WTC11 (cell line): ENCODE measurements at places on chromosomes 12 and 14. TPM values are rescaled to one million over a fixed set of nuclear protein-coding genes. Genes with fewer than 3 reads are reported as not detected.

The SYT1 gene
- total RNA-seq, result 34.7 to 45.2 TPM (median 36.0 TPM) in 3 replicates

The MAP3K9 gene
- 28.0 to 29.6 TPM (median 29.4 TPM) in 3 replicates for total RNA-seq

The FSCB gene
- not detected in 3 replicates for total RNA-seq

The IRAK3 gene
- 0.70 to 0.92 TPM (median 0.89 TPM) in 3 replicates for total RNA-seq

The PHETA1 gene
- total RNA-seq, result 12.4 to 18.6 TPM (median 14.9 TPM) in 3 replicates

The SPTSSA gene
- total RNA-seq, result 21.7 to 24.5 TPM (median 22.5 TPM) in 3 replicates

The MUCL1 gene
- not detected in 3 replicates for total RNA-seq

The NTS gene
- 21.9 to 22.5 TPM (median 22.1 TPM) in 3 replicates for total RNA-seq

The MIS18BP1 gene
- 60.3 to 65.7 TPM (median 61.3 TPM) in 3 replicates for total RNA-seq

The PDE3A gene
- total RNA-seq, result 2.2 to 2.8 TPM (median 2.3 TPM) in 3 replicates

The STXBP6 gene
- 3.2 to 4.2 TPM (median 3.5 TPM) in 3 replicates for total RNA-seq

GRCh38 chr12:125065919-125066570, 810 bp downstream of the AACS start:
- 0 out of 2 replicates have a peak, but pooled peaks cover 3% of the 10 kb centered on the region for H3K27me3 ChIP-seq
- peaks cover 21% of the 10 kb centered on the region for H3K36me3 ChIP-seq
- peaks cover 47% of the 10 kb centered on the region for H3K4me1 ChIP-seq
- H3K27ac ChIP-seq, result peak overlapping the region; percentile 57; the same call in 1 of the 2 replicates
- DNase-seq, result no peak

DNA sequence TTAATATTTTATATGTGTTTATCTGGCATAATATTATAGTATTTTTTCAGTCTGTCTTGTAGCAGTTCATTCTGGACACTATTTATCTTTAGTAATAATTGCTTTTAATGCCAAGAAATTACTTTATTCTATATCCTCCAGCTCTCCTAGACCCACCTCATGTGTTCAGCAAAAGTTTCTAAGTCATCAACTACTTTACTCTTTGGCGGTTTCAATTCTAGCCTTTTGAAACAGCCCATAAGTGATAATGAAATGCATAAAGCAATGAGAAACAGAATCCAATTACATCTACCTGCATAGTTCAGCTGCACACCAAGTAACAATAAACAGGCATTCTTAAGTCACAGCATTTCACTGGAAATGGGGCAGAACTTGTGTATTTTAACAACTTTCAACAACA, 225.5 kb downstream of the SLC25A21 start:
- H3K27me3 ChIP-seq, result no peaks in the 10 kb centered on the region
- no peak overlapping the region for H3K27ac ChIP-seq
- no peak overlapping the region for H3K4me3 ChIP-seq

- no peak overlapping the region for H3K4me3 ChIP-seq
- no peak for DNase-seq
- no peaks in the 10 kb centered on the region for H3K36me3 ChIP-seq
- no peaks in the 10 kb centered on the region for H3K27me3 ChIP-seq
- peaks cover 4% of the 10 kb centered on the region; the same call in 1 of the 2 replicates for H3K4me1 ChIP-seq
Observed at GRCh38 chr12:85076688-85077430, 40.7 kb downstream of the LRRIQ1 start.

DNA sequence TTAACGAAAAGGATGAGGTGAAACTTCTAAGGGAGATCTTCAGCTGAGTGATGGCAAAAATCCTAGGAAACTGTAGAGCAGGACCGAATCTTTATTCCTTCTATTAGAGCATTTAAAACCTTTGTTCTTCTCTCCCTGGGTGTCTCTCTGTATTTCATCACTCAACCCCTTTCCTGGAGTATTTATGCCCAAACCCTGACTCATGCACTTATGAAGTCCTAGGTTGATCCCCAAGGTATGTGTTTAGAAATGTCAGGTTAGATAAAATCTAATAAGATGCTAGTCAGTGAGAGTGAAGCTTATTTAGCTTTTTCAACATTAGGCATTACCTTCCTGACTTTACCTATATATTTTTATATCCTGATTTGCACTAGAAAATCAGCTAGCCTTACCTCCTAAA, 239.8 kb upstream of the NPAS3 start:
- DNase-seq, result no peak
- H3K4me3 ChIP-seq, result no peak overlapping the region

DNA sequence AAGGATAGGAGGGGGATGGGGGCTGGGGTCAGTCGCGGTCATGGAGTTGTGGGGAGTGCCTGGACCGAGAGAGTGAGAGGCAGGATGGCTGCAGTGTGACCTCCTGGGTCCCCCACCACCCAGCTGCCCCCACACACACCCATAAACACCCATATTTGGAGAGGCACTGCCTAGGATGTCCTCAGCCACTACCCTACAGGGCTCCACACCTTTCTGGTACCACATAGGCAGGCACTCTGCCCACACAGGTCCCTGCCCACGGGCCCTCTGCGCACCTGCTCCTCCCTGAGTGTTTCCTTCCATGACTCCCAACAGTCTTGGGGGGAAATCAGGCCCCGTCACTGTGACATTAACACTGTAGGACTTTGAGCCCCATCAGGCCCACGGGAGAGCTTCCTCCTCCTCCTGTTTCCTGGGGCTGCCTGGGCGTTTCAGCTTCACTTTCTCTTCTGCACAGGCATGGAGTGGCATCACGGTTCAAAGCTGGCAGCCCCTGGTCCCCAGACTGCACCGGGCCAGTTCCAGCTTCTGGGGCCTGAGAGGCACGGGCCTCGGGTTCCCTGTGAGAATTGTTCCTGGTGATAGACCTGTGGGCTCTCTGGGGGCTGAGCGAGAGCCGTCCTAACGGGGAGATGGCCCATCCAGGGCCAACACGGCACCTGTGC, 207.0 kb upstream of the C14orf180 start:
- no peak overlapping the region for H3K27ac ChIP-seq
- peaks cover 4% of the 10 kb centered on the region; the same call in 1 of the 2 replicates for H3K4me1 ChIP-seq
- H3K36me3 ChIP-seq, result no peaks in the 10 kb centered on the region
- no peak overlapping the region for H3K4me3 ChIP-seq
- DNase-seq, result no peak

DNA sequence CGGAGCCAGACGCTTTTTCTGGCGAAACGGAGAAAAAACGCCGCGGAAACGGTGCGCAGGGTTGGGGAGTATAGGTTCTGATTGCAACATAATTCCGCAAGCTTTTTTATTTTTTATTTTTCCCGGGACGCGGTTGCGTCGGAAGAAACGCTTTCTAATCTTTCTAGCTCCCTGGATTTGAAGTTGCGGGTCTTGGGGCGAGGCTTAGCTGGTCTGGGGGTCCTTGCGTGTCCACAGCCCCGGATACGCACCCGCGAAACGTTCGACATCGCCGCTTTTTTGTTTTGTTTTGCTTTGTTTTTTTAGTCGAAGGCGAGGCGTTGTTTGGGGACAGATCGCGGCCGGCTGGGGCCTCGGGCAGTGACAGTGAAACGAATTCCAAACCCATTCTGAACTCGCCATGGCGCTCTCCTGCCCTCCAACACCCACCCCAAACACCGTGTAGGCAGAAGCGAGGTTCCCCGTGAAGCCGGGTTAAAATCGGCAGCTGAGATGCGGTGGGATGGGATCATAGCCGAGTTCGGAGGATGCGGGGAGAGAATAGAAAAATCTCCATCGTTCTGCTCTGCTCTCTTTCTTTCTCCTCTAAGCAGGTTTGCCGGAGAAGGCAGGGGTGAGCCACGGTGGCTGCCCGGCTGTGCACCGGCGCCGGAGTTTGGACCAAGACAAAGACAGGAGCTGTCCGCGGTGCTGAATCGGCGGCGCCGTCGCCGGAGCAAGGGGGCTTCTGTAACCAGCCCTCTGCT, 8.1 kb upstream of the LHX5 start:
- H3K27ac ChIP-seq, result no peak overlapping the region
- H3K4me3 ChIP-seq, result peak overlapping the region; percentile 76
- no peaks in the 10 kb centered on the region for H3K36me3 ChIP-seq
- H3K4me1 ChIP-seq, result peaks cover 74% of the 10 kb centered on the region

- H3K4me1 ChIP-seq, result peaks cover 27% of the 10 kb centered on the region
- H3K4me3 ChIP-seq, result no peak overlapping the region
Observed at GRCh38 chr12:39435531-39435930, 7.4 kb downstream of the KIF21A start.

GRCh38 chr12:67269633-67270573, 745 bp downstream of the CAND1 start:
- H3K27me3 ChIP-seq, result peaks cover 2% of the 10 kb centered on the region; the same call in 1 of the 2 replicates
- H3K4me1 ChIP-seq, result peaks cover 28% of the 10 kb centered on the region
- H3K27ac ChIP-seq, result peak overlapping the region; percentile 93
- peak; percentile 62 for DNase-seq

GRCh38 chr12:101767537-101767936, 28.3 kb upstream of the SYCP3 start:
- no peak for DNase-seq
- no peak overlapping the region for H3K27ac ChIP-seq
- no peak overlapping the region for H3K4me3 ChIP-seq
- no peaks in the 10 kb centered on the region for H3K27me3 ChIP-seq
- peaks cover 14% of the 10 kb centered on the region for H3K36me3 ChIP-seq

DNA sequence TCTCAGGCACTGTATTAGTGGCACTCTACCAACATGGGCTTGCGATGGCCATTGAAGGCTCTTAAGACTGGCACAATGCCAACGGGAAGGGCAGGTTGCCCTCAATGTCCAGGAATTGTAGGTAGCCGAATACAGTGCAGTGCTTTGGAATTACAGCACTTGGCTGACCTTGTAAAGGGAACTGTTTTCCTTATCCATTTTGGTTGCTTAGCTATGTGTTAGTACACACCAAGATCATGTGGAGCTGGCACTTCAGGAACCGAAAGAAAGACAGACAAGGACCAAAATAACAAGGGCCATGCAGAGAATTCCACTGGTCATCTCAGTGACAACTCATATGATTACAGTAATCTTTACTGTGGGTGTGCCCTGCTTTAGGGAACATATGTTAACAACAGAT, 72.7 kb downstream of the DYRK2 start:
- DNase-seq, result no peak
- H3K27ac ChIP-seq, result no peak overlapping the region
- H3K36me3 ChIP-seq, result no peaks in the 10 kb centered on the region
- H3K27me3 ChIP-seq, result no peaks in the 10 kb centered on the region

GRCh38 chr14:92585981-92586937, 72.7 kb downstream of the RIN3 start:
- H3K36me3 ChIP-seq, result peaks cover 3% of the 10 kb centered on the region; the same call in 1 of the 2 replicates
- H3K4me1 ChIP-seq, result no peaks in the 10 kb centered on the region
- no peak overlapping the region for H3K4me3 ChIP-seq

DNA sequence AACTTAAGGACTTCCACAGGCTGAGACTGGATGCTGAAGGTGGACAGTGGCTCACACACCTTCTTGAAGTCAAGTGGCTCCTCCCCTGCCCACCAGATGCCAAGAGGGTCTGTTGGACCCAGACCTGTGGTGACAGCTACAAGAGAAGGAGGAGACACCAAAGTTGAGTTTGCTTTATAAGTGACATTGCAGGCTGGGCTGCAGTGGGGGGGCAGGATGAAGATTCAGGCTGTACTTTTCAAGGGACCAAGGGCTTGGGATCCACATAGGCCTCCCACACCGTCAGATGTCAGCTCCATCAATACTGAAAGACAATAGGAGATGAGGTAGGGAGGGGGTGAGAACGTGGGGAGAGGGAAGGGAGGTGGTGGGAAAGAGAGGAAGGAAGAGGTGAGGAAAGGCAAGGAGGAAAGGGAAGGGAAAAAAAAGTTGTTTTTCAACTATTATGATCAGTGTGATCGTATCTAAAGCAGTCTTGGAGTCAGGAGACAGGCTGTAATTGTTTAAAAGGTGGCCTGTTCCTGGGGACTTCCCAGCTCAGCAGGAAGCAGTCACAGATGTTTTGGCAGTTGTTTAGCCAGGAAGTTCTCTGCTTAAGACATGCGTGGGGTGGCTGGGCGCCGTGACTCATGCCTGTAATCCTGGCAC, 84.1 kb upstream of the RESF1 start:
- H3K27me3 ChIP-seq, result peaks cover 5% of the 10 kb centered on the region; the same call in 1 of the 2 replicates
- peaks cover 23% of the 10 kb centered on the region for H3K36me3 ChIP-seq
- H3K4me1 ChIP-seq, result peaks cover 37% of the 10 kb centered on the region
- peak overlapping the region; percentile 33 for H3K27ac ChIP-seq

GRCh38 chr12:131330106-131330815, 376.6 kb downstream of the ADGRD1 start:
- no peak overlapping the region for H3K4me3 ChIP-seq
- H3K27me3 ChIP-seq, result no peaks in the 10 kb centered on the region
- DNase-seq, result no peak
- peaks cover 26% of the 10 kb centered on the region for H3K4me1 ChIP-seq
- peaks cover 13% of the 10 kb centered on the region for H3K36me3 ChIP-seq
